Cortex of kidney (tissue), 1 donor: ENCODE measurements at places on chromosomes 4 and X.

GRCh38 chrX:154742613-154743012, 8.3 kb downstream of the GAB3 start:
- no peak for DNase-seq

GRCh38 chr4:7788193-7788592, 151.5 kb downstream of the AFAP1 start:
- DNase-seq: no peak

GRCh38 chr4:89382439-89382838, 74.8 kb upstream of the GPRIN3 start:
- no peak for DNase-seq

- DNase-seq: no peak
These were observed 106.8 kb downstream of the FAM9B start for GRCh38 chrX:8927066-8927635.

DNA sequence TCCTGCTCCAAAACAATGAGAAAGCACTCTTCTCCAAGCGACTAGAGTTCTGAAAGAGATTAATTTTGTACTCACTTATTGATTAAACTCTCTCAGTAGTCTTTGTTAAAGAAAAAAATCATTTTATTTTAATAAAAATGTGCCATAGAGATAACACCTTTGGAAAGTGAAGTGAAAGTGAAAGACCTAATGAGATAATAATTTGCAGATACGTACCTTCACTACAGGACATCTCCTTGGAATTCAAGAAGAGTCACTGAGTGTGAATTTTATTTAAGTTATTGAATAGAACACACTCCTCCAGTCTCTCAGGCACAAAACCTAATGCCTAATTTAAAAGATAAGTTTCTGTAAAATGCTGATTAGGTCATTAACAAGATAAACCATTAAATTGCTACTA, 1070.6 kb upstream of the GRID2 start:
- DNase-seq: no peak

GRCh38 chrX:112341598-112341997, 259.0 kb upstream of the TRPC5 start:
- no peak for DNase-seq

DNA sequence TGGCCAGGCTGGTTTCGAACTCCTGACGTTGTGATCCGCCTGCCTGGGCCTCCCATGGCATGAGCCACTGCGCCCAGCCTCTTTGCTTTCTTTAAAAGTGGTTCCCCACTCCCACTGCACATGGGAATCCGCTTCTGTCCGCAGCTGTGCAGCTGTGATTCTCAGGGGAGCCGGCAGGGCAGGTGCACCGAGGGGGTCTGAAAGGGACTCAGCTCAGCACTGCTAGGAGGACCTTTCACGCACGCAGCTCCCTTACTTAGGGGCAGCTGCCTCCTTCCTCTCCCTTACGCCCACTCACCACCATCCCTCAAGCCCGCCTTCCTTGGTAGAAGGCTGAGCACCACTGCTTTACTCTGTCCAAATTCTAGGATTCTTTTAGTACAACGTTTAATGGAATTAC, 40.4 kb upstream of the CYP4V2 start:
- DNase-seq: no peak

DNA sequence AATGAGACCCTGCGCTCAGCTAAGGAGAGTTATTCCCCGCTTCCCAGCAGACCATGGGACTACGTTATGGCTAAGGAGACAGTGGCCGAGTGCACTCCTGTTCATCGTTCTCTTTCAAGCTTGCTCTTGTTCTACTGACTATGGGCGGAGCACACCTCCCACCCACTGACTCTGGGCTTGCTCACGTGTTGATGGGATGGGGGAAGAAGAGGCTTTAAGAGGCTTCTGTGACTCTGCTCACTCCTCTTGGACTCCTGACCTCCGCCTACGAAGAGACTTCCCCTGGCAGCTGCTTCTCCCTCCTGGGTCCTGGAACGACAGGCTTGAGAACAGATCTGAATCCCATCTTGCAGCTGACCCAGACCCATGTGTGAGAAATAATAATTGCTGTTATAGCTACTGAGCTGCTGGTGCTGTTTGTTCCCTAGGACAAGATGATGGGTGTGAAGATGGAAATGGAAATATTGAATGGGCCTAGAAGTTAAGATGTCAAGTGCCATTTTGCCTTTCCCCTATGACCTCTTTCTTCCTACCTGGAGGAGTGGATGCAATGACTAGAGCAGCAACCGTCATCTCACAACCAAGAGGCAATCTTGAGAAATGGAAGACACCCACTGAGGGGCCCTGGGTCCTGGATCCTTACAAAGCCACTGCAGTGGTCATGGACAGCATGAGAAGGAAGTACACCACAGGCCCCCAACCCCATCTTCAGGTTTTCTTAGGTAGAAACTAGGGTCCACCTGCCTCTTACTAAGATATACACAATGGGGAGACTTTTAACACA, 38.7 kb upstream of the IRAK1 start:
- no peak for DNase-seq

- no peak for DNase-seq
These were observed 37.7 kb downstream of the CLDN2 start for GRCh38 chrX:106957856-106958255.

DNA sequence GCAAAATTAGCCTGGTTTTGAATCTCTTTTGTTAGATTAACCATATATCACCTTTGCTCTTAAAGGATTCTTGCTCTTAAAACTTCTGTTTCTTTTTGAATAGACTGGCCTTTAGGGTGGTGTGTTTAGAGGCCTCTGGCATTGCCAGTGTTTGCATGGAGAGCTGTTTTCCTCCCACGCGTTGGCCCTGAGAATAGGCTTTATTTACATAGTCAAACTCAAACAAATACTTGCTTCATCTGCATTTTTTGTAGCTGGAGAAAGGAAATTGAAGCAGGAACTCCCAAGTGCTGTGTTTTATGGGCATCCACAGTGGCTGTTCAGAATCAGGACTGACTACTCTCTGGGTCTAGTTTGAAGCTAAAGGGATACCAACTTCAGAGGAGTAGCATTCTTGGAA, 2.7 kb downstream of the SHROOM2 start:
- DNase-seq: no peak

DNA sequence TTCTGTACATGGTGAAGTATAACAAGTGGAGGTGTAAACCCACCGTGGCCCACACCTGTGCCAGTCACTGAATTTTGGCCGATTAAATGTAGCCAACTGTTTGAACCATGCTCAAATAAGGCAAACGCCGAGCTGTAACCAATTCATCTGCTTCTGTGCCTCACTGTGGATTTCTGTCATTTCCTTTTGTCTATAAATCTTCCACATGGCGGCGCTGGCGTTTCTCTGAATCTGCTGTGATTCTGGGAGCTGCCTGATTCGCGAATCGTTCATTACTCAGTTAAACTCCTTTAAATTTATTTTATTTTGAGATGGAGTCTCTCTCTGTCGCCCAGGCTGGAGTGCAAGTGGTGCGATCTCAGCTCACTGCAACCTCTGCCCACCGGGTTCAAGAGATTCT, 19.2 kb downstream of the SUPT20HL2 start:
- DNase-seq: no peak

DNA sequence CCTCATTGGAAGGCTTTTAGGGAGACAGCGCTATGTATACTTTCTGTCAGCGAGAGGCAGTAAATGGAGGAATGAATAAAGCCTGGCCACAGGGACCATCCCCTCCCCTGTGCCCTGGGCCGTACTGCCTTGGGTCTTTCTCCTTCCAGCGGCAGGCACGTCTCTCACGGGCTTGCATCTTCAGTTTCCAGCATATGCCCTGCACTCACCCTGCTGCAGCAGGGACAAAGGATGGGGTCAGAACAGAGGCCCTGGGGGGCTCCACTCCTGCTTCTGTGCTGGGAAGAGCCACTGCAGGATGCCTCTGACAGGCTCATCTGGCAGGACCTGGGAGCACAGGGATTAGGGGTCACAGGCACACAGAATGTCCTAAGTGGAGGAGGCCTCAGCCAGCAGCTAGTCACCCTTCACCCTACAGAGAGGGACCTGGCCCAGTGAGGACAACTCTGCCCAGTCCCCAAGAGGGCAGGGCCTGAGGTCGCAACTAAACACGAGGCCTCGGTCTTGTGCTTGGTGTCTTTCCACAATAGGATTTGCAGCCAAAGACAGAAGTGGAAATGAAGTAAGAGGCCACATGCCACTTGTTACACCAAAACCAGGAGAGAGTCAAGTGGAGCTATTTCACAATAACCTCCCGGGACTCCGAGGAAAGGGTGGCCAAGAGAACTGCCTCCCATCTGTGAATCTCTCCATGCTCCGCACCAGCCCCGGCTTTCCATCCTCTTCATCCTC, 150.8 kb downstream of the AFAP1 start:
- no peak for DNase-seq

DNA sequence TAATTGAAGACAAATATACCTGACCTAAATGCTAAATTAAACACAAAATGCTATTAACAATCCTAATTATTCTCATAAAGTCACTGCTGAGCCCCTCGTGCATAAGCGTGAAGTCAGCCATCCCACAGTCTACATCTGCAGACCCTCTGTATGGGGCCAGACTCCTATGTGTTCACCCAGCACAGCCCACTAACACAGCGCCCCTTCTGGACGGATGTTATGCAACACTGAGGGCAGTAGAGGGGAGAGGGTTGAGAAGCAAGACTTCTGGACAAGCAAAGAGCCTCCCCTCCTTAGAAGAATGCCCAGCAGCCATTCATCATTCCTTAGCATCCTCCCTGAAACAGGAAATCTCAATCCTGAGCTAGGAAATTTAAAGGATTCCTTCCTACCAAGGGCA, 7.9 kb downstream of the TRPC3 start:
- no peak for DNase-seq

GRCh38 chr4:67885762-67886161, 2.0 kb upstream of the TMPRSS11D start:
- no peak for DNase-seq

DNA sequence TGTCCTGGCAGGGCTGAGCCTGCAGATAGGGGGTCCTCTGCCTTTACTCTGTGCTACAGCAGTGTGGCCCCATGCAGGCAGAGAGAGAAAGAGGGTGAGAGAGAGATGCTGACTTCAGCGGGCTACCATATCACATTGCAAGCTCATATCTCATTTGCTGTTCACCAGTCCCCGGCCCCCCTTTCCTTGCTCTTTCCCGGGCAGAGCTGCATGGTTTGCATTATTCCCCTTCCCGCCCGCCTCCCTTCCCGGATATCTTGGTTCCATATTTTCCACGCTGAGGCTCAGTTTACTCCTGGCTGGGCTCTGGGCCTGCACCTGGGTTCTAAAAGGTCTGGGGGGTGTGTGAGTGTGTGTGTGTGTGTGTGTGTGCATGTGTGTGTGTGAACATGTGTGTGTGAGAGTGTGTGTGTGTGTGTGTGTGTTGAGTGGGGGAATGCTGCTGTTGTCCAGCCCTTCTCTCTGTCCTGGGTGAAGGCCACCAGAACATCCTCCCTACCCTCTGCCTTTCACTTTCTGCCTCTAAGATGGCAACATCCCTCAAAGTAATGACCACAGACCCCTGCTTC, 63.5 kb downstream of the PJA1 start:
- DNase-seq: no peak

GRCh38 chr4:2832981-2833670, 10.5 kb upstream of the ADD1 start:
- DNase-seq: no peak

- no peak for DNase-seq
These were observed 68.5 kb downstream of the PHOX2B start for GRCh38 chr4:41679991-41680390.

- no peak for DNase-seq
These were observed 94.1 kb downstream of the COX18 start for GRCh38 chr4:72975488-72975784.

GRCh38 chr4:173362666-173363065, 8.1 kb upstream of the SAP30 start:
- DNase-seq: no peak

DNA sequence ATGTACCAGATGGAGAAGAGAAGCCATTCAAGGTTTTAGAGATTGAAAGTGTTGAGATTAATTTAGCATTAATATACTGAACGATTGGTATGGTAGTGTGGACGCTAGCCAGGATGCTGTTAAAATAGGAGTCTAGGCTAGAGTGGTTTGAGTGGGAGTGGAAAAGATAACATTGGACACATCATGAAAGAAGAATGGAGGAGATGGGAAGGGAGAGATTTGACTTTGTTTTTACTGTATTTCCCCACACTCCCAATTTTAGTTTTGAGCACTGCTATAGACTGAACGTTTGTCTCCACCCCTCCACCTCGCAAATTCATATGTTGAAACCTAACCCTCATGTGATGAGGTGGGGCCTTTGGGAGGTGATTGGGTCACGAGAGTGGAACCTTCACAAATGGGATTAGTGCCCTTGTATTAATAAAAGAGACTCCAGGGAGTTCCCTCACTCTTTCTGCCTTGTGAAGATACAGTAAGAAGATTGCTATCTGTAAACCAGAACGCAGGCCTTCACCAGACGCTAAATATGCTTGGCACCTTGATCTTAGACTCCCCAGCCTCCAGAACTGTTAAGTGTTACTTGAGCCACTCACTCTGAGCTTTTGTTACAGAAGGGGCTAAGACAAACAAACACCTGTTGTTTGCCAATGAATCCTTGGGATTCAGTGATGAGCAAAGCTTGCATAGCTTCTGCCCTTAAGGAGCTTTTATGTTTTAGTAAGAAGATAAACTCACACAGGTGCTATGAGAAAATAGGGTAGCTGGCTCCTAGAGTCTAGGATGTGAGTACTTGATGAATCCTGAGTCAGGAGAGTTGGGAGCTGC, 25.8 kb downstream of the USP9X start:
- DNase-seq: no peak
